ENCODE measurements at places on chromosomes 3 and 15.

- DNase-seq = no peak
Measured at GRCh38 chr15:33135355-33135781, 59.1 kb downstream of the FMN1 start.

DNA sequence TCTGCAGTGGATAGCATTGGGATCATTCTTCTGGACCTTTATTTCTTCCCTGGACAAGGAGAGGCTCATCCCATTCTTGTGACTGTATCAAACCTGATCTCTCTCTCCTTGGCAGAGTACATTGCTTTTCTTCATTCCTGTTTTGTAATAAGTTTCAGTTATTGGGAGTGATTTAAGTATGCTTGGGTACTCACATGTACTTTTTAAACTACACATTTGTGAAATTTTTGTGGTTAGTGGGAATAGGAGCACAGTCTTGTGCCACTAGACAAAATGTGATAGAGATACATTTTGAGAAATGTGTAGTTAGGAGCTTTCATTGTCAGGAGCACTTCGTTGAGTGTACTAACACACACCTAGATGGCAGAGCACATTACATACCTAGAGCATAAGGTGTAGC, 262.6 kb downstream of the C3orf38 start:
- DNase-seq = no peak

DNA sequence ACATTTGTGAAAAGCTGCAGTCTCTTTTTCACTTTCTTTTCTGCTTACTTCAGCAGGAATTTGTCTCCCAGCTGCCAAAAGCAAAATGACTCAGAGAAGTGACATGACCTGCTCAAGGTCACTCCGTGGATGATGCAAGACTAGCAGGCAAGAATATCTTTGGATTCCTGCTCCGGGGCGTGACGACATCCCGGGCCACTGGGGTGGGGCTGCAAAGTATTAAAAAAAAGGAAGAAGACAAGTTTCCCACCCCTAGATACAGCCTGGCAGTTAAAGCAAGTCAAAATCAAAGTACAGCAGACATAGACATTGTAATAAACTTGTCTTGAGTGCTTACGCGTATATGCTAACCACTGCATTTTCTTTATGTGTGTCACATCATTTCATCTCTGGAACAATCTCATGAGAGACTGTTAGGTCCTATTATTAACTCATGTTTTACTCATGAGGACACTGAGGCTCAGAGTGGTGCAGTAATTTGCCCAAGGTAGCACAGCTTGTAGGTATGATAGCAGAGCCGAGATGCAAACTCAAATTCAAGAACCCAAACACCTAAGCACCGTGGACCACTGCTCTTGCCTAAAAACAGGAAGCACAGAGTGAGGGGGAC, 485.2 kb upstream of the PROK2 start:
- DNase-seq = no peak

DNA sequence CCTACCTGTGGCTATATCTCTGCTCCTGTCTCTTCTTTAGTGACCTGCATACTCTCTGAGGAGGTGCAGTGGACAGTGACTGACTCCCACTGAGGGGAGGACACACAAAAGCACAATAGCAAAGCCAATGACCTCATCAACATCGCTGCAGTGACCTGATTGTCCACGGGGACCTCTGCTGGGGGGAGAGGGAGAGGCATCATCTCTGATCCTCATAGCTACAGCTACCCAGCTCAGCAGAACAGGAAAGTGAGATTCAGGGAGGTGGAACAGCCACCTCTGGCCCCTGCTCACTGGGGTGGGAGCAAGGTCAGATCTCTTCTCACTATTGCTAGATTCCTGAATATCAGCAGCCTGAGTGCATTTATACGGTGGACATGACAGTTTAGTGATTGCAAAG, 179.2 kb downstream of the ATP10A start:
- no peak for DNase-seq

- DNase-seq = no peak
Measured at GRCh38 chr15:31364301-31365031, 37.8 kb downstream of the KLF13 start.

- no peak for DNase-seq
Measured at GRCh38 chr3:81602781-81603180, 158.7 kb downstream of the GBE1 start.

DNA sequence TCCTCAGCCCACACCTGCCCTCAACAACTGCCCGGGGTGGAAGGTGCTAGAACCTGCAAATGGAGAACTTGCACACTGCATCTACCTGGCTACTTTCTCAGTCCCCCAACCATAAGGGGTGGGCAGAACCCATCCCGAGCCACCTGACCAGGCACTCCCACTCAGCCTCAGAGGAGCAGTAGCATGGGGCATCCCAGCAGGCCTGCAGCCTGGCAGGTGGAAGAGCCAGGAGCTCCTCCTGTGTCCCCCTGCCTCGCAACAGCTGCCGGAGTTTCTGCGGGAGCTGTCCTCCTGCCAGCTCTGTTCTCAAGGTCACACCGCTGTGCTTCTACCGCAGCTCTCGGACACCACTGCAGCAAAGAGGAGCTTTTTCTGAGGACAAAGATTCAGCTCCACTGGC, 27.5 kb downstream of the RAB6B start:
- no peak for DNase-seq

DNA sequence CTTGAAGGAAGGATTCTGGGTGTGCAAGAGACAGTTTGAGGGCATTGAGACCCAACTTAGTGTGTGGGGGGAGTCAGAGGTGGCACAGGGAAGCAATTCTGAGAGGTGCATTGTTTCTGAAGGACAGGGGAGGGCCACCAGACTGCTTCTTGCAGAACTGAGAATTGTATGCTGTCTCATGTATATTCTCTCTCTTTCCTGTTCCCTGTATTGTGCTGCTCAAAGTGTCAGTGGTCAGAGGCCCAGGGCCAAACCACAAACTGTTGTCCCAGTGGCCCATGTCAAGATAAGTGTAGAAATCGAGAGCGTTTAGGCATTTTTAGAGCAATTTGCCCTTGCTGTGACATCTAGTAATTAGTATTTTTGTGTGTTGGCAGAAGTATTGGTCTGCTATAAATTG, 567.1 kb downstream of the EDEM1 start:
- no peak for DNase-seq

DNA sequence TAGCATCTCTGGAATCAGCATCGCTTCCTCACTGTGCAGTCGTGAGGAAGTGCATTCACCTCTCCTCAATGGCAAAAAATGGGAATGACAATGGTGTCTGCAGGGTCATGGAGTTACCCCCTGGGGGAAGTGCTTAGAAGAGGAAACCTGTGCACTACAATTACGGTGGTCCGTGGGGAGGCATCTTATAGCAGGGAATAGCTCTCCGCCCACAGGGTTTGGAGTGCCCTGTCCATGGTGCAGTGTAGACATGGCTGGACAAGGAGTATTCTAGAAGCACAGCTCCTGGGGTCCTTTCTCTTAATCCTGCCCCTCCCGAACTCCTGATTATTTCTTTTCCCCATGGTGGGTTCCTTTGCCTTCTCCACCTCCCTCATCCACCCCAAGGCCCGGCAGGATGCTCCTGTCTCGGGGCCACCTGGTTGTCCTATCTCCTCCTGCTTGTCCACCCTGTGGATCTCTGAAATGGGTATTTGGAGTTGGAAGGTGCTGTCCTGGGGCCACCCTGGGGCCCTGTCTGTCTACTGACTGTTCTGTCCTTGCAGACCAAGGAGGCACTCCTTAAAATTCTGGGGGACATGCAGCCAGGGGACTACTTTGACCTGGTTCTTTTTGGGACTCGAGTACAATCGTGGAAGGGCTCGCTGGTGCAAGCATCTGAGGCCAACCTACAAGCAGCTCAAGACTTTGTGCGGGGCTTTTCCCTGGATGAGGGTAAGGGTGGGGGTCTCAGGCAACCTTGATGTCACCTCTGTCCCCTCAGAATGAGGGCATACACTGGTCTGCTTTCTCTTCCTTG, 5.2 kb downstream of the ITIH1 start:
- DNase-seq = no peak

GRCh38 chr3:76311941-76312340, 526.6 kb upstream of the ZNF717 start:
- DNase-seq = no peak

- DNase-seq = no peak
Measured at GRCh38 chr15:57085267-57085666, 166.8 kb downstream of the TCF12 start.

- DNase-seq = no peak
Measured at GRCh38 chr3:8867646-8868045, 95.6 kb downstream of the RAD18 start.

DNA sequence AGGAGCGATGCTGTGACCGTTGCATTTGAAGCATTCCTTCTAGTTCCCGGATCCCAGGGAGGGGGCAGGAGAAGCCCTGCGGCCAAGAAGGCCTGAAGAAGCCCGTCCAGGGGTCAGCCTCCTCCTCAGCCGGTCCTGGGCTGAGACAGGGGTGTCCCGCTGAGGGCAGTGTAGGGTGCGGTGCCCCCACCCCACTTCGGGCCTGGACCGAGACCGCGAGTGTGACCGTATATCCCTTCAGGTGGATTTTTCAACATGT, 2.8 kb downstream of the OCA2 start:
- DNase-seq = no peak

DNA sequence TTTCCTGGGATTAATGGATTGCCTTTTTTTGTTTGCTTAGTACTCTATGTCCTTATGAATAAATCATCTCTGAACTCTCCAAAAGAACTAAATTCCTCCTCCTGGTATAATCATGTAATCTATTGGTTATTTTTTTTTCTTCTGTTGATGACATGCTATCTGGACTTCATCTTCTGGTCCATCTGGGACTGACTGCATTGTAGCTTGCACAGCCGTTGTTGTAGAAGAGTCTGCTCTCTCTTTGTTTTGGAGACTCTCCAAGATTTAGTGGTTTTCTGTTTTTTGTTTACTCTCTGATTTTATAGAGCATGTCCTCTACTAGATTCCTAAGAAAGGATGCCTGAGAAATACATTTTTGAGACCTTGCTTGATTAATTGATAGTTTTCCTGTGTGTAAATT, 19.1 kb downstream of the IREB2 start:
- no peak for DNase-seq

DNA sequence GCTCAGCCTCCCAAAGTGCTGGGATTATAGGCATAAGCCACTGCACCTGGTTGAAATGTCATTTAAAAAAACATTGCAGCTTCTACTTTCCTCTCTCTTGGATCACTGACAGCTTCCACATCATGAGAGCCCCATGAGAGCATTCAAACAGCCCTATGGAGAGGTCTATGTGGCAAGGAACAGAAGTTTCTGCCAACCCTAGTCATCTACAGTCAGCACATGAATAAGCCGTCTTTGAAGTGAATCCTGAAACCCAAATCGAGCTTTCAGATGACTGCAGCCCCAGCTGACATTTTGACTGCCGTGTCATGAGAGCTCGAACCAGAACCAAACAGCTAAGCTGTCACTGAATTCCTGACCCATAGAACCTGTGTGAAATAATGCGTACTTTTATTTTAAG, 39.8 kb downstream of the CD200R1L start:
- no peak for DNase-seq

- DNase-seq = no peak
Measured at GRCh38 chr15:98071786-98072185, 111.3 kb downstream of the ARRDC4 start.

- DNase-seq = no peak
Measured at GRCh38 chr3:112755845-112756613, 90.6 kb downstream of the CD200R1L start.

DNA sequence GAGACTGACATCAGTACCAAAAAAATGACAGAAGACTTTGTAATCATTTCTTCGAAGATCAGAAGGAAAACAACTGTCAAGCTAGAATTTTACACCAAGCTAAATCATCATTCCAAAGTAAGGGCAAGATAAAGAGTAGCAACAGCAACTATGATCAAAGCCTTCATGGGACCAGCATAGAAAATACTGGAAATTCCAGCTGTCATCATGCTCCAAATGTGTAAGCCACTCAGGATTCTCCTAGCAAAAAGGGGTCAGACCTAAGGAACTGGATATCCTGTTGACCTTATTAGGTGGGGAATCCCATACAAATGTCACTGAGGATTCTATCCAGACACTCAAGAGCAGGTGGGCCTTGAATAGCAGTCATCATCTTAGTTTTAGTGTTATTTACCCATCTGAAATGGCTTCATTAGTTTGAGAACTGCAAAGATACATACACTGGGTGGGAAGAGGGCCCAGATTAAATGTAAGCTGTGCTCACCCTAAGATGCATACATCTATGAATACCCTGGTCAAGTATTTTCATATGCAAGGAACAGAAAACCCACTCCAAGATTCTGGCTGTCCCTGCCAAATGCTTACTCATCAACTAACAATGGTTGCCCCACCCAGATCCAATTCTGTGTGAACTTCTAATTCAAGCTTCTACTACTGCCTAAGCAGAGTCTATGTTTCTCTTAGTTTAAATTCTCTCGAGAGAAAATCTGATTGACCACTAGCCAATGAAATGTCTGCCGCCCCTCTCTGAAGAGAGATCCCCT, 33.5 kb downstream of the CLDN18 start:
- DNase-seq = no peak

DNA sequence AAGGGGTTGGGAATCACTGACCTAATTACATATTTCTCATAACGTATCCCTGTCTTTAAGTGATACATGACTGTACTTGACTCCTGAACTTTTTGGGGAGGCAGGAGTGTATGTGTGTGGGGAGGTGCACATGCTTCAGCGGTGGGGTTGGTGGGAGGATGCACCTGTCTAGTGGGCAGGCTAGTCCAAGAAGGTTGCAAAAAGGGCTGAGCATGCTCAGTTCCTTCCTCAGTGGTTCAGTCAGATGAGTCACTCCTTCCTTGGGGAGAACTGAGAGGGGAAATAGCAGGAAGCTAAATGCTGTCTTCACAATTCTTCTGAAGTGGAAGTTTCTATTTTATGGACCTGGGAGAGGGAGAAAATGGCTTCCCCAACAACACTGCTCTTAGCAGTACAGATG, 24.6 kb upstream of the AP4E1 start:
- DNase-seq = no peak

- no peak for DNase-seq
Measured at GRCh38 chr3:197353001-197353866, 54.8 kb upstream of the DLG1 start.

- no peak for DNase-seq
Measured at GRCh38 chr3:54557538-54558428, 370.1 kb downstream of the LRTM1 start.

DNA sequence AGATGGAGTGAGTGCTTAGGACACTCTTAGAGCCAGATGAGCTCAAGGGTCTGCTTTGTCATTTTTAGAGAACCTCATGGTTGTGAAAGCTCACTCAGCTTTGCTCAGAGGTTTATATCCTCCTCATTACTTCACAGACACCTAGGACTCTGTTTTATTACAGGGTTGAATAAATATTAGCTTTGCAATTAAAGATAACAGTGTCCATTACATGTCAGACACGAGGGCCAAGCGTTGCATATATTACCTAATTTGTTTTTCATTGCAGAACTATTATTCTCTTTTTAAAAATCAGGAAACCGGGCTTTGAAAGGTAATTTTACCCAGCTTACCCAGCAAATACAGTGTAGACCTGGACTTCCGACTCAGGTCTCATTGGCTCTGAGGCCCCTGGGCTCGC, 16.1 kb downstream of the MAP6D1 start:
- DNase-seq = no peak

- no peak for DNase-seq
Measured at GRCh38 chr15:37973856-37974255, 39.4 kb downstream of the TMCO5A start.
